ENCODE measurements at places on chromosomes 2 and 18.
A peak's percentile ranks its signal among the peaks of the same experiment; 100 is the strongest.

- DNase-seq = no peak
Measured at GRCh38 chr2:133265432-133265949, 302.8 kb downstream of the NCKAP5 start.

- DNase-seq = no peak
Measured at GRCh38 chr2:3238951-3239841, 138.4 kb downstream of the EIPR1 start.

- no peak for DNase-seq
Measured at GRCh38 chr2:79860228-79861058, 347.6 kb downstream of the CTNNA2 start.

DNA sequence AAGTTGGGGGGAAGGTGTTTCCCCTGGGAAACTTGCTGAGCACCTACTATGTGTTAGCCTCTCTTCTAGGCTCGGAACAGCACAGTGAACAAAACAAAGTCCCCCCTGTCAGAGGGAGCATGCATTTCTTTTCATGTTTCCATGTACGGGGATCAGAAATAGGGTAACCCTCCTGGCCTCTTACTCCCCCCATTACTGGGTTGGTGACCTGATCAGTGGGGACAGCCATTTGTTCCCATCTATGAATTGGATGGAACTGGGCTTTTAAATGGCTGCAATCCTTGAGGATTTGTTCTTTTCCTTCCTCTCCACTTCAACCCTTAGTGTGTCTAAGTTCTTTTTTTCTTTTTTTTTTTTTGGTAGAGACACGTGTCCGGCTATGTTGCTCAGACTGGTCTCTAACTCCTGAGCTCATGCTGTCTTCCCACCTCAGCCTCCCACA is 13.7 kb downstream of the NCL start:
- no peak for DNase-seq

DNA sequence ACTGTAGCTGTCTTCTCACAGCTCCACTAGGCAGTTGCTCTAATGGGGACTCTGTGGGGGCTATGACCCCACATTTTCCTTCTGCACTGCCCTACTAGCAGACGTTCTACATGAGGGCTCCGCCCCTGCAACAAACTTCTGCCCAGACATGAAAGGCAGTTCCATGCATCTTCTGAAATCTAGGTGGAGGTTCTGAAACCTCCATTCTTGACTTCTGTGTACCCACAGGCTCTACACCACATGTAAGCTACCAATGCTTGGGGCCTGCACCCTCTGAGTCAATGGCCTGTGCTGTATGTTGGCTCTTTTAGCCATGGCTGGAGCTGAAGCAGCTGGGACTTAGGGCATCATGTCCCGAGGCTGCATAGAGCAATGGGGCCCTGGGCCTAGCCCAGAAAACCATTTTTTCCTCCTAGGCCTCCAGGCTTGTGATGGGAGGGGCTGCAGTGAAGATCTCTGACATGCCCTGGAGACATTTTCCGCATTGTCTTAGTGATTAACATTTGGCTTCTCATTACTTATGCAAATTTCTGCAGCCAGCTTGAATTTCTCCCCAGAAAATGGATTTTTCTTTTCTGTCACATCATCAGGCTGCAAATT is 123.0 kb downstream of the MYCN start:
- no peak for DNase-seq

- no peak for DNase-seq
Measured at GRCh38 chr2:95057535-95058370, 32.2 kb downstream of the MAL start.

DNA sequence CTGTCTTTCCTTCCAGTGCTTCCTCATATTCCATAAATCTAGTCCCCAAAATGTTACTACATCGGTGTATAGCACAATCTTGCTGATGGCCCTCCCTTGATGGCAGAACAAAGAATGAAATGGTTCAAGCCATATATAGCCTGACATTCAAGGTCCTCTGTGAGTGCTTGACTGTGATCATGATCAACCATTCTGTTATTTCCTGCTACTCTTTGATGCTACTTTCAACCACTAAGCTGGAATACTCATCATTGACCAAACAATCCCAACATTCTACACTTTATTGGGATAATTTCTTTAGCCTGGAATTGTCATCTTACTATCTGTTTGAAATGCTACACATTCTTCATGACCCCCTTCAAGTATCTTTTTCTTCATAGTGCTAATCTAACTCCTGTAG is 633.9 kb downstream of the PLCL1 start:
- DNase-seq = no peak

DNA sequence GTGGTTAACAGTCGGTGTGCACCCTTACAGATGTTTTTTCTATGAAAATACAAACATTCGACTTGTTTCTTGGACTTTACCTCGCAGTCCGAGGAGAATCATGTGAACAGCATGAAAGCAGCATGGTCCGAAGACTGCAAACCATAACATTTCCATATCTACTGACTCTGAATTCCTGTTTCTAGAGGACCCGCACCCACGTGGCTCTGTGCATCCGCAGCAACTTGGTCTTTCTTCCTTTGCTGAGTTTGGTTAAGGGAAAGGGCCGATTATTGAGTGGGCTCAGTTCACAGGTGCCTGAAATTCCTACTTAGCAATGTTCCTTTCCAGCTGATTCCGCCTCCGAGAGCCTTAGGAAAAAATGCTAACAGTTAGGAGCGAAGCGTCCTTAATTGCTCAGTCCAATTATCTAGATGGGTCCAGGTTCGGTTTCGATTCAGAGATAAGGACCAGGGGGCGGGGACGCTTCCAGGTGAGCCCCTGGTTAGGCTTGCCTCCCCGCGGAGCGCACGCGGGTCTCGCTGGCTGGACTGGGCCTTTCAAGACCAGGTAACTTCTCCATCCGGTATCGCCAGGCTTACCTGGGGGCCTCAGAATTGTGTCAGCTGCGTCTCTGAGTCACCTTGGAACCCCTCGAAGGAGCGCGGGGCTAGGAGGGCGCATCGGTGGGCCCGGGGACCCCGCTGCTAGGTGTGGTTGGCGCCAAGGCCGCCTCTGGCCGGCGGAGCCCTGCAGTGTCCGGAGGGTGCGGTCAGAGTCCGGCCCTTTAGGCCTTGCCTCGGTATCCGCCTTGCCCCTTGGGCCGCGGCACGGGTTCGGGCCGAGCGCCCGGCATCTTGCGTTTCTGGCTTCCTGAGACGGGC is 1.1 kb upstream of the B3GNT2 start:
- no peak for DNase-seq

DNA sequence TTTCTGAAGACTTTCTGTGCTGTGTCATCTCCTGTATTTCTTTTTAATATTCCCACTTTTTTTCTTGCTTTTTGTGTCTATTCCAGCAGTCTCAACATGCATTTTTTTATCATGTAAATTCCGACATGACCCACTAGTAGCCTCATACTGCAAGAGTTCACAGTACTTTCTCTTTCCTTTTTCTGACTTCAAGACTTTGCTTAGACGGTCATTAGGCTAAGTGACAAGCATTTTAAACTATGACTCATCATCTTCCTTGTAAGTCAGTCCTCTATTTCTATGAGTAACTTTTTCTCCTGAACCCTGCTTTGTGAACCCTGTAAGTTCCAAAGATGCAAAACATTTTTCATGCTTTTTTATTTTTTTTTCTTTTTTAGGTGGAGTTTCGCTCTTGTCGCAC is 381.2 kb downstream of the TXNL1 start:
- no peak for DNase-seq

DNA sequence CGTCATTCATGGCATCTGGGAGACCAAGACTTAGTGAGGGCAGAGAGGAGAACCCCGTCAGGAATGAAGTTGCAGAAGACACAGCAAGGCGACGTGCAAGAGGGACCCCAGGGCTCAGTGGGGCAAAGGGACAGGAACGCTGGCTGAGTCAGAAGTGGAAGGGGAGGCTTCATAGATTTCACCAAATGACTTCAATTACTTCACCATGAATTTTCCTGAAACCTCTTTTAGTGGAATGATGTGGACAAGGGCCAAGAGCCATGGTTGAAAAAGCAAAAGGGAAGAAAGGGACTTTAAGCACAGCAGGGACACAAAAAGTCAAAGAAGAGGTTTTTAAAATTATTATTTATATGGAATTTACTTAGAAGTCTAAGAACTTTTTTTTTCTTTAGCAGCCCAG is 141.6 kb upstream of the PID1 start:
- DNase-seq = no peak

DNA sequence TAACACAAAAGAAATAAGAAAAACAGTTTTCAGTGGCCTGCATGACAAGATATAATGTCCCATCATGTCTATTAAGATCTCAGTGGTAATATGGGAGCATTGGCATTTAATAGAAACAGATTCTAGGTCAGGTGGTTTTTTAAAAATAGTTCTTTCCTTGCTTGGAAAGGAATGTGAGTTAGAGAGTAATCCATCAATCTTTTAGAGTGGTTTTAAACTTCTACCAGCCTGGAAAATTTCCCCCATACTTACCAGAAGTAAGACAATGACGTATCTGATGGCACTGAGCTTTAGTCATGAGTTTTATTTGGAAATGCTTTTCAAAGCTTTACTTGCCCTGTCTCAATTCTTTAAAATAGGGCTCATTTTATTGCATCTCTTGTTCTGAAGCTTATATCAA is 441.7 kb upstream of the SMIM21 start:
- DNase-seq = no peak

- DNase-seq = no peak
Measured at GRCh38 chr2:176122683-176123410, at the start of gene HOXD9. TSS of gene HOXD9 (plus strand) at chr2:176122719. CDS start at chr2:176122769, 50 bp downstream.

DNA sequence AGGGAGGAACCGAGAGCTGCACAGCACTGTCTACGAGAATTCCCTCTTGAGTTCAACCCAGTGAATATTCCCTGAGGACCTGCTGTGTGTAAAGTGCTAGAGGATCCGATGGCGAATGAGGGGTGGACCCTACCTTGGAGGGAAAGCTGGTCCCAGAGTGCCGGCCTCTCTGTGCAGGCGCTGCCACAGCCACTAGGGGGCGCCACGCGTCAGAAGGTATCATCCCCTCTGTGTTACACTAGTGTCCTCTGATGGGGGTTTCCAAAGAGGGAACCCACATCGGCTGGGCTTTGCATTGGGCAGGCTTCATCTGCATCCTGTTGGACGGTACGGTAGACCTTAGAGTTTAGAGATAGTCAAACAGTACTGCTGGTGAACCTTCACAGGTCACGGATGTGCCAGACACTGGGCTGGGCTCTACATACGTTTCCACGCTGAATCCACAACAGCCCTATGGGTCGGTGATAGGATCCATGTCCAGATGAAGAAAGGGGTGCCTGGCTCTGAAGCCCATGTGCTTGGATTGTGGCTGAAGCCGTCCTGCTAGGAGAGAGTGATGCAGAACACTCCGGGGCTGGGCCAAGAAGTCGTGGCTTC is 39.0 kb downstream of the COA5 start:
- peak; percentile 53 for DNase-seq

GRCh38 chr2:160194351-160194750 is 5.7 kb downstream of the ITGB6 start:
- DNase-seq = no peak

- DNase-seq = peak; percentile 61
Measured at GRCh38 chr2:68121873-68122679, 35.6 kb upstream of the PNO1 start.

GRCh38 chr2:10909996-10910341 is 1.8 kb upstream of the KCNF1 start:
- DNase-seq = no peak

GRCh38 chr2:216215658-216216390 is 106.7 kb downstream of the XRCC5 start:
- DNase-seq = no peak

- DNase-seq = no peak
Measured at GRCh38 chr18:63883617-63884016, 3.9 kb upstream of the SERPINB2 start.

DNA sequence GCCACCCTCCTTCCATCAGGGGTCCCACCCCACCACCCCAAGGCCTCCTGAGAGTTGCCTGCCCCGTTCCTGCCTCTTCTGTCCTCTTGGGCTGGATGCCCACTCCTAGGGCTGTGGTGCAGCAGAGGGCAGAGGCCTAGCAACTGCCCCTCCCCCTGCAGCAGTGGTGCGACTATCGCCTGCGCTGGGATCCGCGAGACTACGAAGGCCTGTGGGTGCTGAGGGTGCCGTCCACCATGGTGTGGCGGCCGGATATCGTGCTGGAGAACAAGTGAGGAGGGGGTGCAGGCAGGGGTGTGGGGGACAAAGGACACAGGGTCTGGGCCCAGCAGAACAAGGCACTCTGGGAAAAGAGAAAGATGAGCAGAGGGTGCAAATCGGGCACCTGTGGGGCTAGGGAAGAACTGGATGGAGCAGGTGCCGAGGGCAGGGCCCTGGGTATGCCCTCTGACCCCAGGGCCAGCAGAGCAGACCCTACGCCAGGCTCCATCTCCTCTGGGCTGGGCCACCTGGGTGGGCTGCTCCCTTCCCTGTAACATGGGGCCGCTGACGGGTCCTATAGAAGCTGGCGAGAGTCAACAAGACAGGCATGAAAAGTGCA is 1.0 kb downstream of the CHRNG start:
- DNase-seq = no peak

DNA sequence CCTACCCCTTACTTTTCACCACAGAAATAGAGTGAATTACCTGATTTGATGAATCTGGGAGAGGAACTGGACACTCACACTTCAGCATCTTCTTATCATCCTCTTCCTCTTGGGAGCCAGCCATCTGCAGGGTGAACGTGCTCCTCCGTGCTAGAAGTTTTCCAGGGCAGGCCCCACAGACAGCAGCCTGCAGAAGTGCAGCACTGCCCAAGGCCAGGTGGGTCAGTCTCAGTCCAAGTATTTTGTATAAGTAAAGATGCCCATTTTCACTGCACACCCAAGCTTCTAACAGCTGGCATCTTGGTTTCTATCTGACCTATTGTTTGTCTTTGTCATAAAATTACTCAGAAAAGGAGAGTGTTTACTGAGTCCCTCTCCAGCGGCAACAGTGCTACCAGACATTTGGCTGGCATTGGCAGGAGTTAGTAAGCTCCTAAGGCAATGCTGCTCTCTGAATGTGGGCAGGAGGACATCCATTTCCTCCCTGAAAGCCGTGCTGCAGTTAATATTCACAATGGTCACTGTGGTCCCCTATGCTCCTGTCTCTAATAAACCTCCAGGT is 222.6 kb upstream of the CTAGE1 start:
- no peak for DNase-seq

GRCh38 chr18:55477499-55477859 is 110.5 kb downstream of the TCF4 start:
- DNase-seq = peak; percentile 7

DNA sequence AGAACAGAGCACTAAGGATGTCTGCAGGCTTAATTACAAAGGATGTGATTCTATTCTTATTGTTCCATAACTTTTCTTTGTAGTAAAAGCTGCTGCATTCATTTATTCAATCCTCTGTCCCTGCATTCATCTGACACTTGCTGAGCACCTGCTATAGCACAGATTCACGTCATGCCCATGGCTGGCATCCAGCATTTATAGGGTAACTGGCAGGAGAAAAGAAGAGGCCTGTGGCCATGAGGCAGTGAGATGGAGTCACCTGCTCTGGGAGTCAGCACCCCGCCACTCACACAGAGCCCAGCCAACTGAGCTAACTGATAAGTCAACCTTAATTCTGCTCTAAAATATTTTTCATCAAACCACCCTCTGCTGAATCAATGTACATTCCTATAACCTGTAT is 18.3 kb upstream of the CDC42EP3 start:
- no peak for DNase-seq

GRCh38 chr2:242034996-242035814 is 165.7 kb downstream of the RTP5 start:
- no peak for DNase-seq
